Activated naive CD8-positive, alpha-beta T cell treated with anti-CD3 and anti-CD28 coated beads, Interleukin-2, amount 10 ng/mL, durations not matched to agents 7 days and 5 days (primary cell): ENCODE measurements at places on chromosomes 4 and X. TPM values are rescaled to one million over a fixed set of nuclear protein-coding genes. Genes with fewer than 3 reads are reported as not detected.

The TLR10 gene
- total RNA-seq: 0.25 TPM

The GALNTL6 gene
- not detected for total RNA-seq

The RASL11B gene
- 0.17 TPM for total RNA-seq

The OTC gene
- total RNA-seq: not detected

The RHOXF2B gene
- total RNA-seq: not detected

The CT45A10 gene
- not detected for total RNA-seq

The LRIT3 gene
- 0.17 TPM for total RNA-seq

The DDIT4L gene
- not detected for total RNA-seq

The PDCL2 gene
- total RNA-seq: not detected

The CSAG2 gene
- total RNA-seq: 0.61 TPM

The IL21 gene
- not detected for total RNA-seq
